ENCODE measurements at places on chromosomes 5 and 9. TPM values are rescaled to one million over a fixed set of nuclear protein-coding genes. Genes with fewer than 3 reads are reported as not detected.

Gene AQP7
- 0.17 TPM for total RNA-seq

Gene SPOCK1
- total RNA-seq: not detected

Gene MEIKIN
- not detected for total RNA-seq

Gene PRELID2
- total RNA-seq: 32.9 TPM

Gene CCNO
- 3.8 TPM for total RNA-seq

Gene CCL28
- total RNA-seq: not detected

Gene TLN1
- 195 TPM for total RNA-seq

Gene CDX1
- total RNA-seq: not detected

Gene CBY3
- not detected for total RNA-seq

Gene HAVCR2
- not detected for total RNA-seq

Gene F2RL1
- 162 TPM for total RNA-seq

Gene PCDHB13
- not detected for total RNA-seq

Gene TIMD4
- not detected for total RNA-seq

Gene NEUROG1
- not detected for total RNA-seq

Gene RASGRF2
- not detected for total RNA-seq

Gene PGM5
- 1.5 TPM for total RNA-seq

Gene NDUFS4
- 127 TPM for total RNA-seq

Gene PFN3
- total RNA-seq: not detected

Gene PCDH1
- 1.8 TPM for total RNA-seq

Gene BTNL9
- total RNA-seq: 5.3 TPM

Gene PLCXD3
- not detected for total RNA-seq

Gene MARCOL
- total RNA-seq: not detected

Gene IFNK
- not detected for total RNA-seq

Gene SMC2
- 8.5 TPM for total RNA-seq

Gene GPX8
- 64.4 TPM for total RNA-seq

Gene HSPB3
- not detected for total RNA-seq

Gene TJP2
- total RNA-seq: 1.7 TPM

Gene RNF224
- total RNA-seq: not detected

Gene MCC
- 0.10 TPM for total RNA-seq

Gene HRH2
- total RNA-seq: not detected

Gene ALDH1A1
- not detected for total RNA-seq

Gene EIF4E1B
- total RNA-seq: not detected

Gene KCTD16
- total RNA-seq: not detected

Gene RIC1
- total RNA-seq: 13.5 TPM

Gene ZNF483
- 6.5 TPM for total RNA-seq

Gene LCN9
- not detected for total RNA-seq

Gene SAPCD2
- 63.5 TPM for total RNA-seq

Gene MGAT1
- total RNA-seq: 258 TPM

Gene MLANA
- total RNA-seq: not detected

Gene CCDC183
- not detected for total RNA-seq

Gene C6
- total RNA-seq: not detected

Gene CMYA5
- total RNA-seq: under 0.01 TPM

Gene TAL2
- total RNA-seq: not detected

Gene MSMP
- not detected for total RNA-seq

Gene CTXN3
- not detected for total RNA-seq

Gene OR5C1
- not detected for total RNA-seq

Gene FBXO10
- 17.5 TPM for total RNA-seq

Gene ELOVL7
- total RNA-seq: 37.3 TPM
